ENCODE measurements at places on chromosomes 16 and 17.

DNA sequence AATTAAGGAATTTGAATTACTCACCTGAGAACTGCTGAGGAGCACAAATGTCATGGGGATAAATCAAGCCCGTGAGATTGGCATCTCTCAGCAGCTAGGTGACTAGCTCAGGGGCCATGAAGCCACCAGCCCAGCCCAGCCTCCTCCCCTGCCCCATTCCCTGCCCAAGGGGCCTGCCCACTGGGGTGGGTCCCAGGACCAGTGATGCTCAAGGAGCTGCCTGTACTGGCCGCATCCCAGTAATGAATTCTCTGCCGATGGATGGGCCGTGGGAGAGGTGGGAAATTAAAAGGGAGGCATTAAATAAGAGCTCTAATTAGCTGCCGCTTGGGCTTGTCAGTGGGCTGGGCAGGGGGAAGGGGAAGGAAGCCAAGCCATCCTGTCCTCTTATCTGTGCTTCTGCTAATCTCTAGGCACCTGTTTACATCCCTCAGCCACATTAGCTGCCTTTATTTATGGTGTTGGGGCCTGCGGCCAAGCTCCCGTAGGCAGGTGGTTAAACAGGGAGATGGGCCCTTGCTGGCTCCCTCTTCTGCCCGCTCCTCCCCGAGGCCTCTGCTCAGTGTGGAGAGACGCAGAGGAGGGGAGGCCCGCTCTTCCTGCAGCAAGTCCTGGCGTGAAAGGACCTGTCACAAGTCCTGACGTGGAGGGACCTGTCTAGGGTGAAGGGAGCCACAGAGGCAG is 48.8 kb downstream of the PIPOX start:
- H3K4me1 ChIP-seq = no peaks in the 10 kb centered on the region
- no peak overlapping the region for H3K4me3 ChIP-seq
- no peak for DNase-seq
- no peak overlapping the region for H3K27ac ChIP-seq
- H3K27me3 ChIP-seq = no peaks in the 10 kb centered on the region
- H3K36me3 ChIP-seq = peaks cover 3% of the 10 kb centered on the region

GRCh38 chr16:12426122-12426521 is 377.6 kb downstream of the CPPED1 start:
- no peak overlapping the region for H3K4me3 ChIP-seq
- H3K36me3 ChIP-seq = no peaks in the 10 kb centered on the region
- peaks cover 3% of the 10 kb centered on the region for H3K4me1 ChIP-seq
- no peaks in the 10 kb centered on the region for H3K27me3 ChIP-seq

- no peak overlapping the region for H3K4me3 ChIP-seq
- no peak for DNase-seq
- no peaks in the 10 kb centered on the region for H3K4me1 ChIP-seq
- H3K27ac ChIP-seq = no peak overlapping the region
- H3K36me3 ChIP-seq = peaks cover 15% of the 10 kb centered on the region
- no peaks in the 10 kb centered on the region for H3K27me3 ChIP-seq
Observed at GRCh38 chr17:44024853-44025252, 10.1 kb upstream of the TMEM101 start.

DNA sequence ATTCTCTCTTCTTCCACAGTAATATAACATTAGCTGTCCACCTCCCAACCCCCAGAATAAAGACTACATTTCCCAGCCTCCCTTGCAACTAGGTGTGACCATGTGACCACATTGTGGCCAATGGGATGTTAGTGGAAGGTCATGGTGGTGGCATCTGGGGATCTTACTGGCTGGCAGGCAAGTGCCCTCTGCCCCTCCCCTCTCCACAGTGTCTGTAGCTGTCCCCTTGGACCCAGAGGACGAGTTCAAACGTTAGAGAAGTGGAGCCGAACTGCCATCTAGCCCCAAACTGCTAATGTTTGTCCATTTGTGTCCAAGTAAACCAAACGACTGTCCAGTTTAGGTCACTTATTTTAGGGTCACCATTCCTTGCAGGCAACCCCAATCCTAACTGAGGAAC is 26.6 kb upstream of the KCNG4 start:
- no peak overlapping the region for H3K27ac ChIP-seq
- peaks cover 22% of the 10 kb centered on the region for H3K27me3 ChIP-seq
- H3K4me3 ChIP-seq = no peak overlapping the region
- no peaks in the 10 kb centered on the region for H3K36me3 ChIP-seq

DNA sequence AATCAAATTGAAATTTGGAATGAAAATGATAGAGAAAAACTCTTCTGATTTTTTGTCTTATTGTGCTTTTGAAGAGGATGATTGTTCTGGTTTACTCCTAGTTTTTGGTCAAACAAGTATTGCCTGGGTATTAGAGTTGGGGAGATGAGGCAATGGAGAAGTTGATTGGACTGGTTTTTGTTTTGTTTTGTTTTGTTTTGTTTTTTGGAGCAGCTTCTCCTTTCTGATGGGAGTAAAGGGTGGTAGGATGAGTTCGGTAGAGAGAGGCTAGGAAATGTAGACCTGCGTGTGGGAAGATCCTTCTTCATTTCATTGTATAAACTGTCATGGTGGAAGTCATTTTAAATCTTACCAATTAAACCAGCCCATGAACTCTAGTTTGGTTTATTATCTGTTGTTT is 17.7 kb downstream of the ATP6V0A1 start:
- peaks cover 11% of the 10 kb centered on the region for H3K4me1 ChIP-seq
- no peak for DNase-seq
- H3K4me3 ChIP-seq = no peak overlapping the region
- no peaks in the 10 kb centered on the region for H3K27me3 ChIP-seq
- peaks cover 18% of the 10 kb centered on the region for H3K36me3 ChIP-seq
- no peak overlapping the region for H3K27ac ChIP-seq

GRCh38 chr17:55219934-55220333 is 44.8 kb upstream of the HLF start:
- H3K27ac ChIP-seq = no peak overlapping the region
- H3K27me3 ChIP-seq = no peaks in the 10 kb centered on the region
- no peaks in the 10 kb centered on the region for H3K36me3 ChIP-seq
- DNase-seq = no peak
- H3K4me3 ChIP-seq = no peak overlapping the region

DNA sequence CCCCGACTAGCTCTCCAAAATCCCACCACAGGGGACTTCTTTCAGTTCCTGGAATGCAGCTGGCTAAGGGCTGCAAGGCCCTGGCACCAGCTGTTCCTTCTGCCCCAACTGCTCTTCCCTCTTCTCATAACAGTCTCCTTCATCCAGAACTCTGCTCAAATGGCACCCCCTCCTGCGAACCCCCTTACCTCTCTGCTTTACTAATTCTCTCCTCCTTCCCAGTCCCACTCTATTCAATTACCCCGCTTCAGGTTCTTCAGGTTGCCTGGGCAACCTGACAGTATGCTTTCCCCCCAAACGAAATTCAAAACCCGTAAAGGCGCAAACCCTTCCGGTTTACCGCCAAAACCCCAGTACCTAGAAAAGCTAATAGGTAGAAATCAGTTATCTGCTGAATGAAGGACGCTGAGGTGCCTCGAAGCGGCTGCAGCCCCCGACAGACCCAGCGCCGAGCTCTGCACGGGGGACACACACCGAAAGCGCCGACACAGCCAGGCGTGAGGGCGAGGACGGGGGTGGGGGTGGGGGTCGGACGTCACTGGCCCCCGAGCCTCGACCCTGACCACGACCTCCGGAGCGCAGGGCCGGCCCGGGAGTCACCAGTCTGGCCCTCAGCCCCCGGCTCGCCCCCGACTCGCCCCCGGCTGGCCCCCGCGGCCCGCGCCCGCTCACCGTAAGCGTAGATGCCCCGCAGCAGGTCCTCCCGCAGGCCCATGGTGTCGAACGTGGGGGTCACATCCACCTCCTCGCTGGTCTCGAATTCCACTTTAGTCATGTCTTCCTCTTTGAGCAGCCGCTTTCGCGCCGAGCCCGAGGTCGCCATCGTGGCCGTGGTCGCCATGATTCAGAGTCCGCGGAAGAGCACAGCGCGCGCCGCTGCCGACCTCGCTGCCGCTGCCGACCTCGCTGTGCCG is 550 bp downstream of the EIF4A3 start:
- no peak for DNase-seq
- H3K27me3 ChIP-seq = no peaks in the 10 kb centered on the region
- peaks cover 15% of the 10 kb centered on the region for H3K4me1 ChIP-seq
- H3K4me3 ChIP-seq = peak overlapping the region; percentile 79

- no peaks in the 10 kb centered on the region for H3K27me3 ChIP-seq
- no peaks in the 10 kb centered on the region for H3K36me3 ChIP-seq
- no peaks in the 10 kb centered on the region for H3K4me1 ChIP-seq
Observed at GRCh38 chr16:16189842-16190241, 33.5 kb downstream of the ABCC6 start.

DNA sequence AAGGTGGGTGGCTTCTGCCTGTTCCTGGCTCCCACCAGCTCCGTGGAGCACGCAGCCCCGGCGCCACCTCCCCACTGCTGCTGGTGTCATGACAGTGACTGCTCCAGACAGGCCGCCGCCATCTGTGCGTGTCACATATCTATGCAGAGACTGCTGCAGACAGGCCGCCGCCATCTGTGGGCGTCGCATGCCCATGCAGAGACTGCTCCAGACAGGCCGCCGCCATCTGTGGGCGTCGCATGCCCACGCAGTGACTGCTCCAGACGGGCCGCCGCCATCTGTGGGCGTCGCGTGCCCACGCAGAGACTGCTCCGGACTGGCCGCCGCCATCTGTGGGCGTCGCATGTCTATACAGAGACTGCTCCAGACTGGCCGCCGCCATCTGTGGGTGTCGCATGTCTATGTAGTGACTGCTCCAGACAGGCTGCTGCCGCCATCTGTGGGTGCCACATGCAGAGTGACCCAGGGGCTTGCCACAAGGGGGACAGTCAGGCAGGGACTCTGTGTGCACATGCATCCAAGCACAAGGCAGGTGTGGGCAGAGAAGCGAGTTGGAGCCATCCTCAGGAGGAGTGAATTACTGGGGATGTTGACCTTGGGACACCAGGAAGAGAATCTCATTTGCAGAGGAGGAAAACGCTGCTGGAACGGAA is 3.3 kb upstream of the FN3KRP start:
- no peaks in the 10 kb centered on the region for H3K27me3 ChIP-seq
- no peak for DNase-seq
- peaks cover 10% of the 10 kb centered on the region for H3K4me1 ChIP-seq
- no peaks in the 10 kb centered on the region for H3K36me3 ChIP-seq

DNA sequence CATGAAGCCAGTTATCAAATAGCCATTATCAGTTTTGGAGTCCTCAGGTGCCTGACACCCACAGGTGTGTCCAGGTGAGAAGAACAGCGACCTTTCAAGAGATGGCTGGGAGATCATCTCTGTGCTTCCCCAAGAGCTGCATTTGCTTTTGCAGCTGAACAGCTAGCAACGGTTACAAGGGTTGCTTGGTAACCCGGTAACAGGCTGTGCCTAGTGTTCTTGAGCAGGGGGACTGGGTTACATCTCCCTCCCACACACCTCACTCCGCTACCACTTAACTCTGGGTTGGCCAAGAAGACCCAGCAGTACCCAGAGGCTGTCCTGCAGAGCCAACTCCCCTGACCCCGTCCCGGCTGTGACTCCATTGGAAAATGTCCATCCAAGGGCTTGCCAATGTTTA is 147.0 kb downstream of the SLC39A11 start:
- no peaks in the 10 kb centered on the region for H3K36me3 ChIP-seq
- H3K27ac ChIP-seq = no peak overlapping the region
- H3K27me3 ChIP-seq = no peaks in the 10 kb centered on the region
- no peak overlapping the region for H3K4me3 ChIP-seq

DNA sequence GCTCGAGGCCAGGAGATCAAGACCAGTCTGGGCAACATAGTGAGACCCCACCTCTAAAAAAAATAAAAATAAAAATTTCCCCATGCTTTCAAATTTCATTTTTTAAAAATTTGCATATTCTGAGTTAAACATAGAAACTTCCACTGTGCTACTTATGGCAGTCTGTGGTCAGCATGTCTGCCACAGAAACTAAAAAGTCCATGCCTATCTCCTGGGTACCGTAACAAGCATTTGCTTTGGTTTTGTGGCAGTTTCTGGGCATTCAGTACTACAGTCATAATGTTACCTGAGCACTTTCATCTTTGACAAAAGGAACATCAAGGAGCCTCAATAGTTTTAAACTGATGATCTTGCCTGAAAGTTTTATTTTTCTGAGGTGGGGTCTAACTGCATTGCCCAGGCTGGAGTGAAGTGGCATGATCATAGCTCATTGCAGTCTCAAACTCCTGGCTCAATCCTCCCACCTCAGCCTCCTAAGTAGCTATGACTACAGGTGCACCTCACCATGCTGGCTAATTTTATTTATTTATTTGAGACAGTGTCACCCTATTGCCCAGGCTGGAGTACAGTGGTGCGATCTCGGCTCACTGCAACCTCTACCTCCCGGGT is 13.2 kb upstream of the ITGA2B start:
- H3K36me3 ChIP-seq = peaks cover 25% of the 10 kb centered on the region
- H3K27me3 ChIP-seq = no peaks in the 10 kb centered on the region
- no peak for DNase-seq
- H3K27ac ChIP-seq = no peak overlapping the region
- H3K4me1 ChIP-seq = no peaks in the 10 kb centered on the region

GRCh38 chr17:79666111-79666510 is 55.3 kb upstream of the RBFOX3 start:
- H3K27me3 ChIP-seq = no peaks in the 10 kb centered on the region
- H3K4me1 ChIP-seq = no peaks in the 10 kb centered on the region
- no peak for DNase-seq
- H3K27ac ChIP-seq = no peak overlapping the region
- no peak overlapping the region for H3K4me3 ChIP-seq
- H3K36me3 ChIP-seq = no peaks in the 10 kb centered on the region

DNA sequence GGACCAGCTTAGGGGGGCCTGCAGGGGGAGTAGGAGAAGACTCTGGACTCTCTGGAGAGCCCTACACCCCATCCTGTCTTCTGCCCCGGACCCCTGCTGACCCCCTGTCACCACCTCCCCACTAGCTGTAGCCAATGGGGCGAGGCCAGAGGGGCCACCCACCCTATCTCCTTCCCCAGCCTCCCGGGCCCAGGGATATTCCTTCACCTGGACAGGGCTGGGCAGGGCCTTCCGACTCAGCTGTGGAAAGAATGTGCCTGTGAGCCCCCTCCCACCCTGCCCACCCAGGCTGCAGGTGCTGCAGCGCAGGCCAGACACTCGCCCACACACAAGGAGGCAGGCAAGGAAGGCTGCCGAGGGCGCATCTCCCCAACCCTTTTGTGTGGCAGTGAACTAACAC is 23.0 kb downstream of the TSPOAP1 start:
- no peak overlapping the region for H3K27ac ChIP-seq
- H3K36me3 ChIP-seq = no peaks in the 10 kb centered on the region
- peaks cover 3% of the 10 kb centered on the region for H3K27me3 ChIP-seq

Measured in astrocyte (in vitro differentiated cells and primary cell).